T1000 (cell line): ENCODE measurements at places on chromosomes 2 and 18.
A peak's percentile ranks its signal among the peaks of the same experiment; 100 is the strongest.

DNA sequence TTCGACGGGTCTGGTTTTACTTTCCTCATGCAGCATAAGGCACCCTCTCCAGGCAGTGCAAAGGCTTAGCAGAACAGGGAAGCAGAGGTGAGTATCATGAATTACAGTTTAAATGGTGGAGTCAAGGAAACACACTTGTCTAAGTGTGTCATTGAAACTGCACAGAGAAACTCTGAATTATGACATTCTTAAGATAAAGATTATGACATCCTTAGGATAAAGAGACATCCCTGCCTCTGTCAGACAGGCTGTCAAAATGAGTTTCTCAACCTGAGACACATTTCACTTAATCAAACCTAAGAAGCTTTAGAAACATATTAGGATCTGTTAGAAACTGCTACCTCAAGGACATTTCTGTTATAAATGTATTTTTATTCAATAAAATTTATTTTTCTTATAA is 113.2 kb downstream of the DHRS9 start:
- no peak for DNase-seq

- no peak for DNase-seq
These were observed 154.7 kb upstream of the LYPD1 start for GRCh38 chr2:132824716-132825115.

DNA sequence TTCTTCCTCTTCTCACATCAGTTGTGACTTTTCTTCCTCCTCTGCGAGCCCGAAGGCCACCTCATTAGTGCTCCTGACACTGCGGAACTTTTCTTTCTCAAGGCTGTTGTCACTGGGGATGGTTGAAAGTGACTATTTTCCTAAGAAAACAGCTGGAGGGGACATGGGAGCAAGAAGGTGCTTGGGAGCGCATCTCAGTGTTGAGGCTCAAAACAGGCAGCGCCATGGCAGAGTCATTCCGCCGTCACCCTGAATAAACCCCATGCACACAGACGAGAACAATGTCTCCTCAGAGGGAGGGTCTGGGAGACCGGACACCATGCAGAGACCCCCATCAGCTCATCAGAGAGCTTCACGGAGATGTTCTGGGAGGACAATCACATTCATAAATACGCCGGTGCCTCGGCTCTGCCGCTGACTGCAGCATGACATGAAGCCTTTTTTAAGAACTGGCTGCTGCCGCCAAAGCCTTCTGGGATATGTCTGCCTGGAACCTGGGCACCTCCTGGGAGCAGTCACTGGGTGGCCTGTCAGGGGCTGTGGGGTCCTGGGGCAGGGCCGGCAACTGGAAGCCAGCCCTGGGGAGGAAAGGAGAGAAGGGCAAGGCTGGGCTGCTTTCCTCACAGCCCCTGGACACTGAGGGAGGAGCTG is 19.2 kb downstream of the ATOH8 start:
- no peak for DNase-seq

DNA sequence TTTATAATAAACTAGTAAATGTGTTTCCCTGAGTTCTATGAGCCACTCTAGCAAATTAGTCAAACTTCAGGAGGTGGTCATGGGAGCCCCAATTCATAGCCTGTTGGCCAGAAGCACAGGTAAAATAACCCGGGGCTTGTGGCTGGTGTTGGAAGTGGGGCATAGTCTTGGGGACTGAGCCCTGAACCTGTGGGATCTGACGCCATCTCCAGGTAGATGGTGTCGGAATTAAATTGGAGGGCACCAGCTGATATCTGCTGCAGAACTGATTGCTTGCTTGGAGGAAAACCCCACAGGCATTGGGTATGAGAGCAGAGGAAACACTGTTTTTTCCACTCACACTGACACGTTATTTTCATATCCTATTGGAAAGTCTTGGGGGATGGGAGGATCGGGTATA is 14.1 kb downstream of the NMS start:
- no peak for DNase-seq

- no peak for DNase-seq
These were observed 604 bp downstream of the RALBP1 start for GRCh38 chr18:9475643-9476591.

GRCh38 chr2:152466041-152466440 is 131.1 kb downstream of the FMNL2 start:
- no peak for DNase-seq

- DNase-seq, result no peak
These were observed at the start of gene WIPF1 for GRCh38 chr2:174597345-174598047. Gene WIPF1, minus strand, starts transcription at chr2:174597804. Its CDS starts 12,231 bp downstream, at chr2:174585573.

- no peak for DNase-seq
These were observed 482 bp upstream of the NHEJ1 start for GRCh38 chr2:219161097-219161496.

- DNase-seq, result no peak
These were observed 28.0 kb downstream of the APCDD1 start for GRCh38 chr18:10482363-10482984.

- no peak for DNase-seq
These were observed 12.0 kb downstream of the MEMO1 start for GRCh38 chr2:31998731-31999383.

DNA sequence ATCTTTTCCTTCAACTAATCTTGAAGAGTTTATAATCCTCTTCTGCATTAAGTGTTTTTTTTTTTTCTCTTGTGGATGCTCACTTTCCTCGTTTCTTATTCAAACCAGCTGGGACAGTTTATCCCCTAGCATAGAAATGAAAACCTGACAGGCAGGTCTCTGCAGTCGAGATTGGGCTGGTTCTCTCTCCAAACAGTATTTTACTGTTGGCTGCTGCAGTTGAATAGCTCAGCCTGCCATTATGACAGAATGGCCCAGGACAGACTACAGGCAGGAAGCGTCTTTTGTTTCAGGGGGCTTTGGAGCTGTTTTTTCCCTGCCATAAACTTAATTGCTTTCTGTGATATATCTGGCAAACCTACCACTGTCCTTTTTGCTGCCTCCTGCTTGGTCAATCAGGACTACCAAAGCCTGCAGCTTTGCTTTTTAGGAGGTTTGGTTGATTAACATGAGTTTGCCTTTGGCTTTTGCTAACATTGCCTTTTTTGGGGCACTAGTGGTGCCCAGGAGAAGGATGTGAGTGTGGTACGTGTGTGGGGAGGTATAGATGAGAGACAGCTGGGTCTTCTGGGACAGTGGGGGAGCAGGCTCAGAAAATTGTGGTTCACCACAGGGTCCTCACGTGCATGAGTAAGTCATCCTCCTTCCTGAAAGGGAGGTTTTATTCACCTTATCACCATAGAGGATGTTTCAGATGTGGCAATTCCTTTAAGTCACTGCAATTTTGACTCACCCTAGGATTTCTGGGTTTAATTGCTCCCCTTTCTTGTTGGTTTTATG is 128.7 kb downstream of the LYPD6B start:
- DNase-seq, result peak; percentile 29

- DNase-seq, result no peak
These were observed 93.0 kb upstream of the SLC39A10 start for GRCh38 chr2:195563857-195564512.

DNA sequence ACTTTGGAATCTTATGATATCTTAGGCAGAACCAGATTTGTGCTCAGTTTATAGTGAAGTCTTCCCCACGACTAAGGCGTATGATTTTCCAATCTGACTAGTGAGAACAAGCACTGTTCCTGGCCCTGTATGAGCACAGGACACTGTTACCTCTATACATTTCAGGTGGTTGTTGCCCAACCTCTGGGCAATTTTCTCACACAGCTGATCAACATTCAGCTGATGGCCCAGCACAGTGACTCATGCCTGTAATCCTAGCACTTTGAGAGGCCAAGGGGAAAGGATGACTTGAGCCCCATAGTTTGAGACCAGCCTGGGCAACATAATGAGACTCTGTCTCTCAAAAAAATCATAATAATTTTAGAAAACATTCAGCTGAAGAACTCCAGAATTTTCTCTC is 119.5 kb downstream of the ASXL3 start:
- DNase-seq, result no peak

DNA sequence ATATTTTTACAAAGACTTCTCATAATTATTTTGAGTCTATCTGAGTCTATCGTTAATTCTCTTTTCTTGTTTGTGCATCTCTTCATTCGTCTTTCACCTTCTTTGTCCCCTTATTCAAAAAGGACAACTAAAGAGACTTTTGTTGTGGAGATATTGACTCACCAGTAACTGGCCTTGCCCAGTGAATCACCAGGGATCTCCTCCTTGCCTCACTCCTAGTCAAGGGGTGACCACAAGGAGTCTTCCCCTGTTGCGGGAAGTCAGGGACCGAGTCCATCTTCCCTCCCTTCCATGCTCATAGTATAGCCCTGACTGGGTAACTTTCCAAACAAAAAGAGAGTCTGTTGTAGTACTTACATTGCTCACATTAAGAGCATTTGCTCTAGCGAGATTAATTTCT is 158.9 kb downstream of the NEB start:
- DNase-seq, result no peak

GRCh38 chr2:201628545-201628944 is 14.8 kb downstream of the TMEM237 start:
- DNase-seq, result no peak

DNA sequence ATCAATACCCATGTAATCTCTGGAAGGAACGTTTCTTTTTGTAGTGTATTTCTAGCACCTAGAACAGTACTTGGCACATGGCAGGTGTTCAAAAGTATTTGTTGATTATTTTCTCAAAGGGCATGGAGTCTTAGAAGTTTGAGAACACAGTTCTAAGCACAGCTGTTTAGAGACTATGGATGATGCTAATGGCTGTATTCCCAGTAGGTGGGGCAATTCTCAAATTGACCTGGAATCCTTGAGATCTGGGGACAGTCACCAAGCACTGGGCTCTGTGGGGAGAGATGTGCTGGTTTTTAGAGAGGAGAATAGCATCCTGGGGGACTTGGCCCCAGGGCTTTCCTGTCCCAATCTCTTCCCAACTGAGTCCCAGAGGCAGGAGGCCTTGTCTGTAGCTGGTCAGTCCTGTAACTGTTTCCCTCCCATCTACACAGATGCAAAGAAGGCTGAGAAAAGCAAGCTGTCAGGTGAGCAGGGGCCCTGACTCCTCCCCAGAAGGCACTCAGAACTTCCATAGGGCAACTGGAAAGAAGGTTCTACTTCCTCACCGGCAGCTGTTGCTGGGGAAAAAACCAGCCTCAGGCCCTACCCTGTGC is 17.5 kb upstream of the IL36G start:
- DNase-seq, result no peak

- DNase-seq, result no peak
These were observed 35.4 kb upstream of the LRP2 start for GRCh38 chr2:169397697-169398096.

DNA sequence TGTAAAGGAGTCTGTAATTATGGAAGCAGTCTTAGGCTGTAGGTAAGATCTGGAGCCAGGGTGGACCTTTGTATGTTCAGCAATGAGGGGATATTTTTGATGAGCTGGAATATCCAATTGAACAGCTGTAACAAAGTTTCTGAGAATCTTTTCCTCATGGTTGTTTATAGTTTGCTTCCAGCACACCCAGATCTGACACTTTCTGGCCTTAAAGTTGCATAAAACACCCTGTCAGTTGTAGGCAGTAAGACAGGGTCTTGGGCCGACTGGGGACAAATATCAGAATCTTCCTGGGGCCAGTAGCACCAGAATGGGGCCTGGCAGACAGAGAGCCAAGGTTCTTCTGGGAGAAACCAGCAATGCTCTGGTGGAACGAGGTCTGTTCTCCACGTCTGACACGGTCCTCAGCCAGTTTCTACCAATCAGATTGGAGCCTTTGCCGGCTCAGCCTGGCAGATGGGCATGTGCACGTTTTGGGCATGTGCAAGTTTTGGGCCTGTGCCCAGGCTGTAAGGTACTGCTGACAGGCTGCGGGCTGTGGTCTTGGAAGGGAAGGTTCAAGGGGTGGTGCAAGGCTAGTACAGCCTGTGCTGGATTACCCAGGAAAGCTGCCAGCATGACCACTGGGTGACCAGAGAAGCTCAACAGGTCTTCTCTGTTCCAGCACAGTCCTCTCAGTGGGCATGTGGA is 89.8 kb downstream of the PRKCE start:
- no peak for DNase-seq

- no peak for DNase-seq
These were observed 39.9 kb downstream of the CENPO start for GRCh38 chr2:24832931-24833701.

DNA sequence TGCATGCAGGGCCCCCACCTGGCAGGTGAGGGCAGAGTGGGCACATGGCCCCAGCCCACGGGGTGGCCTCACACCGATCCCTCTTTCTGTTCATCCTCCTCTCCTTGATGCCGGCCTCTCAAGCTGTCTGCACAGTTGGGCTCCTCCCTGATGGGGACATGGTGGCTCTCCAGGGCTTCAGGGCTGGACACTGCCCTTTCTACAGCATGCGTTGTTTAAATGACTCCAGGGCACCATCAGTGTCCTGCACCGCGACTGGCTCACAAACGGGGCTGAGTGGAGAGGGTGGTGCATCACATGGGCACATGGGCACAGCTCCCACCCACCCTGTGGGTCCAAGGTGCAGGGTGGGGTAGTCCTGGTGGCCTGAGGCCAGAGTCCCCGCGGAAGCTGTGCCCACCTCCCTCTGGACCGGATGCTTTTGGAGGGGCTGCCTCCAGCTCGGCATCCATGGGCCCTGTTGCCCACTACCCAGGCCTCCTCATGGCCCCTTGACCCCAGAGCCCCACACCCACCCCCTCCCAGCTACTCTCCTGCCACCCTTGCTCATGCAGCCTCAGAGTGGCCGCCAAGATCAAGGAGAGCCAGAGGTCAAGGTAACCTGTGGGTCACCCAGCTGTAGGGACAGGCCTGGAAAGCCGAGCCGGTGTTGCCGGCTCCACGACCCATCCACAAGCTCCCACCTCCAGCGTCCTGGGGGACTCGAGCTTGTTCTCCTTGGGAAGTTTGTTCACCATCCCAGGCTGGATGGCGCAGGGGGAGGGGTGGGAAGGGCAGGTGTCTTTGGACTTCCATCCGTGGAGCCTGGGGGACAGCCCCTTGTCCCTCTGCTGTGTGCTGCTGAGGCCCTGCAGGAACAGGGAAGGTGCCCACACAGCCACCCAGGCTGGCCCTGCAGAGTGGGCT is 12.3 kb upstream of the SNED1 start:
- no peak for DNase-seq

DNA sequence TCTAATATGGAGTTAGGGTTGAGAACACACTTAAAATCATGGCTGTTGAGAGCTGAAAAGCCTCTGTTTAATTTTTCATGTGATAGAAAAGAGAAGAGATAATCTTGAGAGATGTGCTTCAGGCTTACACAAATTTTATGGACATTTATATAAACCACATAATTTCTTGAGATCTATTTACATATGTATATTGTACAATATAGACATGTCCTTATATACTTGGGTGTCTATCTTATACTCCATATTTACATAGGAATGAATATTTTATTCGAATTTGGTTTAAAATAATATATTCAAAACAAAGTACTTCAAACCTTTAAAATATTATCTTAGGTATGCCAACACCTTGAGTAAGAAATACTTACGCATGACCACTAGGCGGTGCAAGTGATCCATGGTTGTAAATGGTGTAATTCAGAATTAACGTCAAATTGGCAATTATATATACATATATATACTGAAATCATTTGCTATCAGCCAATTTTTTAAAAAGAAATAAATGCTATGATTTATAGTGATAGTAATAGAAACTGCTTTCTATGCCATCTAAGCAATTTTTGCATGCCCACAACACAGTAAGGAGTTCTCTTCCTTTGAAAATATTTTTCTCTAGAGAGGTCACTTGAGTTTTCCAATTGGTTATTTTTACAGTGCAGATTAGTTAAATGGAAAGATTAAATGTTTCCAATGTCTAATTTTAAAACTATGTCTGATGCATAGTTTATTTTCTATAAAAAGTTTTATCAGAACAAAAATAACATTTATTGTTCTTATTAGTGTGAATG is 37.6 kb upstream of the SPAG16 start:
- no peak for DNase-seq
